ENCODE measurements at places on chromosomes 7 and 10.

GRCh38 chr7:15402436-15403136, 159.2 kb downstream of the AGMO start:
- no peak for DNase-seq

DNA sequence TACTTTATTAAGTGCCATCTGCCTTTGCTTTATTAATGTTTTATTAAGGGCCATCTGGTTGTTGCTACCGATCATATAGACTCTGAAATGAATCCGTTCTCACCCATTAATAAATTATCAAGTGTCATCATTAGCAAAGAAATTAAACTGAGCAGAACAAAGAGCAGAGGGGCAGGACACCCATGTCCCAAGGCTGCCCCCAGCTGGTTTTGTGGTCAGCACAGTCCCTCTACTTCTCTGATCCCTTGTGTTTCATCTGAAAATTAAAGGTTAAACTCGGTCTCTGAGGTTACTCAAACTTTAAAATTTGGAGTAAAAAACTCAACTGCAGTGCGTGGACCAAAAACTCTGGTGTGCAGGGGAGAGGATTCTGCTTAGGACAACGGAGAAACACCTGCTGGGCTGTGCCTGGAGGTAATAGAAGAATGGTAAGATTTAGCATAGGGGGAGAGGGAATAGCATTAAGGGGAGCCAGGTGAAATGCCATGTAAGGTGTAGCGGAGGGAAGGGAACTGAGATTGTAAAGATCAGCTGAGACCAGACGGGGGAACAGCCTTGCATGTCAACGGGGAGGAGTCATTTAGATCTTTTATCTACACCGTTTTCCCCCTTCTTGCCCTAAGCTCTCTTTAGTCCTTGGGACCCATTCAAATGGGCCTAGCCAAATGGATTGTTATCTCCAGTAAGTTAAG, 10.8 kb upstream of the GSDME start:
- no peak for DNase-seq

DNA sequence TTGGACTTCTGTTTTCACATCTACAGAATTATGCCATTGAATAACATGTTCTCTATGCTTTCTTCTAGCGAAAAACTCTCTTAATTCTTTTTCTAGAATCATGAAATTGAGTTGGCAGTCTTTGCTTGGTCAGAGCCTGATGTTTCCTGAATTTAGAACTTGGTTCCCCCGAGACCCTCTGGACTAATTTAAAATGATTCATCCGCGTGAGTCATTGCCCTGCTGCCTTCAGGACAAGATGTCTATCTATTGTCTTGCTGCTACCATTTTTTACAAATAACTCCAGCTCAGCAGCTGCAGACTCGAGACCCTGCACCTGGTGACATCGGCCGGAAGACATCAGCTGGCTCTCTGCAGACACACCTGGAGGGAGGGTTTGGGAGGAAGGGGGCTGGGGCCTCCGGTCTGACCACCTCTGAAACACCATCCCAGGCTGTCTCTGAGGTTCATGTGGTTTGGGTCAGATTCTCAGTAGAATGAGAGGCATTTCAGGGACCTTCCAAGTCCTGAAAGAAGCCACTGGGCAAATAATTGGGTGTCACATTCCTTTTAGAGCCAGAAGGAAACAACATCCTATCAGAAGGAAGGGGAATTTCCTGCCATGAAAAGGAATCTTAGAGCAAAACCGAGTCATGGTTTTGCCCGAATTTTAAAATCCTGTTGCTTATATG, 20.9 kb upstream of the KLF6 start:
- DNase-seq: peak; percentile 83

- DNase-seq: peak; percentile 90
These were observed 91.2 kb upstream of the INSIG1 start for GRCh38 chr7:155206318-155207020.

GRCh38 chr10:127804696-127805095, 67.7 kb downstream of the FOXI2 start:
- DNase-seq: no peak

DNA sequence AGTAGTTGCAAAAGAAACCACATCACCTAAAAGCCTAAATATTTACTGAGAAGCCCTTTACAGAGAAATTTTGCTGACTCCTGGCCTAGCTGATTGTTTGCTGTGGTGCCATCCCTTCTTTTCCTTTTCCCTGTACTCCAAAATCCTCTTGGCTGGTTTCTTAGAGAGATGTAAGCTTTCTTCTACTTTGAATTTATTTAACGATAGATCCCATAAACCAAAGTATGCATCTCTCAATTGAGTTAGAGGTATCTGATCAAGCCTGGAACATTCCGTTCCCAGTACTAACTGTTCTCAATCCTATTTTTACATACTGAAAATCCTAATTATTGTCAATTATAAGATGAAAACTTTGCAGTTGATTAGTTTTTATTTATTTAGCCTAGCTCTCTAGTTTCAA, 6.3 kb downstream of the TMEM60 start:
- no peak for DNase-seq

DNA sequence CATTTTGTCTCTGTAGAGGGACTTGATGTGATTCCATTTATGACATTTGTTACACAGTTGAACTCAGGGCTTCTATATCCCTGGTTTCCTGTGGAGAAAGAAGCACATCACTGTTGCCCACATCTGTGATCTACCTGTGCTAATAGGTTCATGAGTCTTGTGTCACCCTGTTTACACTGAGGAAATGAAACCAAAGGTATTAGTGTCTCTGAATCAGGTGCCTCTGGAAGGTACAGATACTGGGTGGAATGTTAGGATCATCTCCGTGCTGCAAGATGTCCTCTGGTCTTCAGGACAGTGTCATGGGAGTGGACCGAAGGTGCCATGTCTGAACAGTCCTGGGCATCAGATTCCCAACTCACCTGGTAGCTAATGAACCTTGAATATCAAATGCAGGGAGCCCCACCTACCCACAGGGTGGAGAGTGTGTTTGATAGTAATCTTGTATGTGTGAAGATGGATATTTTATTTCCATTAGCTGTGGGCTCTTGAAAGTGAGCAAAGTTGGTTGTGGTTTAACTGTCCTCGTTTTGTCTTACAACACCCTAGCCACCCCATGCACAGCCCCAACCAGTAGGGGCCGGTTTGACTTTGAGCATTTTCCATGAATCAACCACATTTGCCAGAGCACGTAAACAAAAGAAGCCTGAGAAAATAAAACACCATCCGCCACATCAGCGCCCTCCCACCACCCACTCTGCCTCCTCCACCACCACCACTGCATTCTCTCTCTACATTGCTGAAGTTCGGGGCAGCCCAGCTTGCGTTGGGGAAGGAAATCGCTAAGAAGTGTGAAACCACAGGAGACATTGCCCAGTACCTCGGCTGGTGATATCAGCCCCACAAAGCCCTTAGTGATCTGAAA, 40.7 kb downstream of the TARP start:
- DNase-seq: peak; percentile 71

GRCh38 chr7:148849393-148850098, 34.5 kb downstream of the EZH2 start:
- no peak for DNase-seq

- no peak for DNase-seq
These were observed 115.4 kb downstream of the RPS24 start for GRCh38 chr10:78148961-78149612.

DNA sequence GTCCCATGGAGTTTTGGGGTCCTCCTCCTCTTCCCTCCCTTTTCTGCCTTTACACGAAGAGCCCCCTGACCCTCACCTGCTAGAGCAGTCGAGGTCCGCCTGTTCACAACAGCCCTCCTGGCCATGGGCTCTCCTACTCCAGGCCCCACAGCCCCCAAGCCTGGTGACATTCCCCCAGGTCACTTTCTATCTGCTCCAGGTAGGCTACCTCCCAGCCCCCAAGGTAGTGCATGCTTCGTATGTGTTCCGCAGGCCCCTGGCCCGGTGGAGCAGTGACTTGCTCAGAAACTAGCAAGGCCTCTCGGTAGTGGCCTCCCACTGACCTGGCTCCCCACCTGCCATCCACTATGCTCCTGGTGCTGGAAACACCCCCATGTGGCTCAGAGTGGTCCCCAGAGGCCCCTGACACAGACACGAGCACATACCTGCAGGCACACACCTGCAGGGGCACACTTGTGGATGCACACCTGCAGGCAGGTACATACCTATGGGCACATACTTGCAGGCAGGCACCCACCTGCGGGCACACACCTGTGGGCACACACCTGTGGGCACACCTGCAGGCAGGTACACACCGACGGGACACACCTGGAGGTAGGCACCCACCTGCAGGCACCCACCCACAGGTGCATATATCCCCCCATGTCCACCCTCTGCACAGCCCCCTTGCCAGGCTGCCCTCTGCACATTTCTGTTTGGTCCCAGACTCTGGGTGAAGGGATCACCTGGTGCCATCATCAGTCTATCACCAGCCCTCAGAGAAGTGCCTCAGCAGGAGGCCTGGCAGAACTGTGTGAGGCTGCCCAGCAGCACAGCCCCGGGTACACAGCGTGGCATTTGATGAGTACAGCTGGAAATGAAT, 322.5 kb downstream of the PTPRN2 start:
- no peak for DNase-seq

DNA sequence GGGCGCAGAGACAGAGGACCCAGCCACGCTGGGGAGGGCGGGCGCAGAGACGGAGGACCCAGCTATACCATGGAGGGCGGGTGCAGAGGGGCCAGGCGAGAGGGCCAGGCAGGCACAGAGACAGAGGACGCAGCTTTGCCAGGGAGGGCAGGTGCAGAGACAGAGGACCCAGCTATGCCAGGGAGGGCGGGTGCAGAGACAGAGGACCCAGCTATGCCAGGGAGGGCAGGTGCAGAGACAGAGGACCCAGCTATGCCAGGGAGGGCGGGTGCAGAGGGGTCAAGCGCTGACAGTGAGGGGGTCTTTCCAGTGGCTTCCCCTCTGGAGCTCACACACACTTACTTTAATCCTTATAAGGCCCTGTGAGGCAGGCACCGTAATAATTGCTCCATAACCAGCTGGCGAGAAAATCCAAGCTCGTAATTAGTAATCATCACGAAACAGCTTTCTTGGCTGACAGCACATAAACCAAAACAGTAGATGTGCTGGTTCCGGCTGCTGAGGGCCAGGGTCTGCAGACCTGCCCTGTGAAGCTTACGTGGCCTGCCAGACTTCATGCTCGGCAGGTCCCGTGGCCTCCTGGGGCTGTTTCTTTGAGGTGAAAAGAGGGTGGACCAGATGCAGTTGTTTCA, 137.2 kb downstream of the VIPR2 start:
- DNase-seq: no peak

GRCh38 chr7:80244206-80244916, 109.7 kb downstream of the GNAI1 start:
- no peak for DNase-seq

DNA sequence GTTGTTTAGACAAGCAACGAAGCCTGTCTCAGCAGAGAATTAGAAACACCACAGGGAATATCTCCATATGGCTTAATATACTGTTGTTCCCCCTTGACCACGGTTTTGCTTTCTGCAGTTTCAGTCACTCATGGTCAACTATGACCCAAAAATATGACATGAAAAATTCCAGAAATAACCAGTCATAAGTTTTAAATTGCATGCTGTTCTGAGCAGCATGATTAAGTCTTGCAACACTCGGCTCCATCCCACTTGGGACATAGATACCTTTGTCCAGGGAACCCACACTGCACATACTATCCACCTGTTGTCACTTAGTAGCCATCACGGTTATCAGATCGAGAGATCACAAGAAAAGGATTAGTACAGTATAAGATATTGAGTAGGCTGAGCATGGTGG, 60.7 kb upstream of the FOXK1 start:
- DNase-seq: no peak

GRCh38 chr7:69208848-69209247, 389.4 kb upstream of the AUTS2 start:
- DNase-seq: no peak

GRCh38 chr10:44016589-44017482, 368.1 kb downstream of the CXCL12 start:
- DNase-seq: no peak

GRCh38 chr7:143258831-143259230, 4.4 kb upstream of the GSTK1 start:
- DNase-seq: no peak

DNA sequence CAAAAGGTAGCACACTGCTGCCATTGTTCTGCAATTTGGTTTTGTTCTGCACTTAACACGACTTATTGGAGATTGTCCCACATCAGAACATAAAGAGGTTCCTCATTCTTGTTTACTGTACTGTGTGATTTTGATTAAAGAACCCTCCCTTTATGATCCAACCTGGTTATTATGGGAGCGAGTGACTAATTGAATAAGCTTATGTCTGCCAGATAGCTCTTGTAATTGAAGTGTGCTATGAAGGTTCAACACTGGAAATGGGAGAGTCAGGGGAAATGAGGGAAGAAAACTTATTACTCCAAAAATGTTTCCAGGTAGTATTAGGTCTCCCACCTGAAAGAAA, 33.9 kb downstream of the CASP7 start:
- DNase-seq: no peak

DNA sequence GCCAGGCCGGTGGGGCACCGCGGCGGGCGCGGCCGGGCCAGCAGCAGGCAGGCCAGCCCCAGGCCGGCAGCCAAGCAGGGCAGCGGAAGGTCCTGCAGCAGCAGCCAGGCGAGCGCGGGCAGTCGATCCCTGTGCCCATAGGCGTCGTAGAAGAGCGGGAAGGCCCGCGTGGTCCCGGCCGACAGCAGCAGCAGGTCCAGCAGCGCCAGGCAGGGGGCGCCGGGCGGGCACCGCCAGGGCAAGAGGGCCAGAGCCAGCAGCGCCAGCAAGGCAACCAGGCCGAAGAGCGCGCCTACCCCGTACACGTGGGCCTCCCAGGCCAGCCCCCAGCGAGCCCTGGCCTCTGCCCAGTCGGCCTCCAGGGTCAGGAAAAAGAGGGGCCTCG, 8.4 kb upstream of the RBM28 start:
- no peak for DNase-seq

GRCh38 chr7:108049962-108050361, 47.0 kb upstream of the LAMB1 start:
- no peak for DNase-seq

DNA sequence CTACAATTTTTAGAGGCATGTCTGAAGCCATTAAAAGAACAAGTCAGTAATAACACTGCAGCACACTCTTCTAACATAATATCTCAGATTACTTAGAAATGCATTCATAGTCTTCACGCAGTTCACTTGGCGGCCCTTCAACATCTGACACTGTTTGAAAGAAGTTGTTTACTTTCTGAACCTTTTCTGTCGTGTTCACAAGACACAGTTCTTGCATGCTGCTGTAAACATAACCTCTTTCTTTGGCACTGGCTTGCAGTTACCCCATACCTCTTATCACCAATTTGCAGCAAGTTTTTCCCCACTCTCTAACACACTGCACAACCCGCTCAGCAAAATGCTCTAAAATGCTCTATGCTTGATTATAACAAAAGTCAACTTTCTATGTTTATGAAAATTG, 12.0 kb downstream of the PIP4K2A start:
- peak; percentile 31 for DNase-seq
